ENCODE measurements at places on chromosomes 13 and 19. TPM values are rescaled to one million over a fixed set of nuclear protein-coding genes. Genes with fewer than 3 reads are reported as not detected.

The NOVA2 gene
- total RNA-seq, result 6.0 TPM

The CTXN1 gene
- total RNA-seq, result 6.0 TPM

- DNase-seq, result no peak
Measured at GRCh38 chr13:20848203-20848602, 54.3 kb downstream of the XPO4 start.

GRCh38 chr19:5250127-5250659 is 90.4 kb downstream of the PTPRS start:
- DNase-seq, result no peak

All from umbilical cord (tissue), 2 donors.